ENCODE measurements at places on chromosomes 11 and 22.

GRCh38 chr11:14612694-14613093, 30.9 kb upstream of the PDE3B start:
- peak; percentile 15 for DNase-seq

- DNase-seq: no peak
Observed at GRCh38 chr22:49031746-49032330, 795.8 kb downstream of the BRD1 start.

- DNase-seq: peak; percentile 61
Observed at GRCh38 chr11:64348383-64349024, 8.5 kb downstream of the CCDC88B start.

GRCh38 chr11:134098566-134099184, 29.8 kb downstream of the JAM3 start:
- DNase-seq: peak; percentile 29

DNA sequence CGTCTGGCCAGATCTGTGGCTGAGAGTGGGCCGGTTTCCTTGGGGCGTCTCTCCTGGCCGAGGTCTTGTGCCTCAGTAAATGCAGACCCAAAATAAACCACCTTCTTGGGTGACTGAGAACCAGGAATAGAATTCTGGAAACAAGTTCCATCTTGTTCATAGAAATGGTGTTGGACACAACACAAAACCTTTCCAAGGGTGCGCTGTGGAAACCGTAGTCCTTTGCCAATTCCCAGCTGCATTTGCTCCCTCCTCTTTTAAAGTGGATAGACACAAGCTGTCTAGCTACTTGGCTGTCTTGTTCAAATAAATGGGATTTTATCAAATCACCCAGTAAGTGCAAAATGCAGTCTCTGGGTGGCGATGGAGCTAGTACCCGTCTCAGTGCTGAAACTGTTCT, 300.2 kb downstream of the SHANK2 start:
- DNase-seq: no peak

- peak; percentile 89 for DNase-seq
Observed at GRCh38 chr11:68036717-68037239, 2.0 kb upstream of the TCIRG1 start.

Measured in NB4 (cell line).